Type B pancreatic cell (in vitro differentiated cells): ENCODE measurements at places on chromosomes 12 and 14.

DNA sequence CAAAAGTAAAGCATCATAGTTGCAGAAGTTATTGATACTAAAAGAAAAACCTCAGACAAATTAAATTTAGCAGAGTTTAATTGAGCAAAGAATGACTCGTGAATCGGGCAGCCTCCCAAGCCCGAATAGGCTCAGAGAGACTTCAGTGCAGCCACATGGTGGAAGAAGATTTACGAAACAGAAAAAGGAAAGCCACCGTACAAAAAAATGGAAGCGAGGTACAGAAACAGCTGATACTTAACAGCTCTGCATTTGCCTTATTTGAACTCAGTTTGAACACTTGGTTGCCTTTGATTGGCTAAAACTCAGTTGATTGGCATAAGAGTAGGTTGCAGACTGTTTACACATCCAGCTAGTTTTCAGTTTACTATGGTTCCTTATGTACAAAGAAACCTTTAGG, 12.9 kb downstream of the TTC9 start:
- DNase-seq: no peak

DNA sequence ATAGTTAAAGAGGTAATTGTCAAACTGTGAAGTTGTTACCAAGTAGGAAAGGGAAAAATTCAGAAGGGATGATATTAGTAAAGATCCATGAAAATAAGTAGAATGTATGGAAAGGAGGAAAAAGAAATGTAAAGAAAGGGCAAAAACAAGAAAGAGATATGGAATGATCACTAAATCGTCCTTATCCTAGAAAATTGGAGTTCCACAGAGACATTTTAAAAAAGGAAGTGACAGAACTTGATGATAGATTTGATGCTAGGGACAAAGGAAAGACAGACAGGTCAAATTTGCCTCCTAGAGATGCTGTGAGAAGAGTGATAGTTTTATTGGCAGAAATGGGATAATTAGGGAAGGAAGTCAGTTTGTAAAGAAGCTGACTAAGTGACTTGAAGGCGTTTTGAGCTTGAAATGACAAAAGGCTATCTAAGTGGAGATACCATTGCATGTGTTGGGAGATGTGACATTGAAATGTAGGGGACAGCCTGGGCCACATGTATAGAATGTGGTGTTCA, 20.6 kb downstream of the TTC8 start:
- DNase-seq: no peak

DNA sequence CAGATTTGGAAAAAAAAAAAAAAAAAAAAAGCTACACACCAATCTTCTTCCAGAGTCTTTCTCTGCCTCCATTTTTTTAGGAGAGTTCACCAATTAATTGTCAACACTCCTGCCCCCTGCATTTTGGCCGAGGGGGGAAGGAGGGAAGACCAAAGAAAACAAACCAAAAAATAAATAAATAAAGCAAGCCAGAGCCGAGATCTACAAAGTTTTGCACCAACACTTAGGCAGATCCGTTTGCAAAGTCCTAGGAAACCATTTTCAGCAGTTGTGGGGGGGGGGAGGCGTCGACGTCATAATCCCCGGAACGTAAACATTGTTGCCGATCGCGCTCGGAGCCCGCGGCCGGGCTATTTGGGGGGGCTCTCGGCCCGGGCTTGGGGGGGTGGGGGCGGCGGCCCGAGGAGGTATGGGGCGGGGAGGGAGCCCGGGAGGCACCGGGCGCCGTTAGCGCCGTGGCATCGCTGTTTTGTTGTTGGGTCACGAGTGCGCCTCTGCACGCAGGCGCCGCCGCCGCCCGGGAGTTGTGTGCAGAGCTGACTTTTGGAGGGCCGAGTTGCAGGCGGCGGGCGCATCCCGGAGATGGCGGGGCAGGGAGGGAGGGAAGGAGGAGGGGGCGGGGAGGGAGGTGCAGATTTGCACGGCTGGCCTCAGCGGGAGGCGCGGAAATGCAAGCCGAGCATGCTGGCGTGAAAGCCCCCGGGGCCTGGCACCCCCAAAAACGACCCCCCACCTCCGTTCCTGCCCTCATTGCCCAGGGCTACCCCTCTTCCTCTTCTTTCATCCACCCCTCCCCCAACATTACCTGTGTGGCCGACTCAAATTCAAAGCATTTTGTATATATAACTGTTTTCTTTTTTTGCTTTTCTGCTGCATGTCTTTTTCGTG, 598 bp downstream of the KDM2B start:
- DNase-seq: peak; percentile 80

DNA sequence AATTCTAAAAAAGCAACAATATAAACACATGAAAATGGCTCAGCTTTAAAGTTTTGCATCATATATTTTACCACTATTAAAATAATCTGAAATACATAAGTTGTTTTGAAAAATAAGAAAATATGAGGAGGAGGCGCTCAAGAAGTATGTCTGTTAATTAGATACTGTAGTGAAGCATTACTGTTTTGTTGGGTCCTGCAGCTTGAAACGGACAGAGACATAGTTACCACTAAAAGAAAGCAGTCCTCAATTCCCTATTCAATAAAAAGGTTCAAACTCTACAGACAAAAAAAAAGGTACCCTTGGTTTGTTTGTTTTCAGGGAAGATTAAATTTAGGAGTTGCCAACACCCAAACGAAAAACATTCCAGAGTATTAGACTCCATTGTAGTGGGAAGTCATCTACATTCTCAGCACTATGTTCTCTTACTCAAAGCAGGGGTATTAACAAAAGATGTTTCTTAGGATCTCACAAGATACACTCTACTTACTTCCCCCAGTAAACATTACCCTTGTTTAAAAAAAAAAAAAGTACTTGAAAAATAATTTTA, 3.0 kb downstream of the PAWR start:
- DNase-seq: no peak

GRCh38 chr14:51548187-51548586, 103.5 kb upstream of the FRMD6 start:
- DNase-seq: no peak

GRCh38 chr14:103122585-103122946, 695 bp upstream of the TNFAIP2 start:
- DNase-seq: no peak

DNA sequence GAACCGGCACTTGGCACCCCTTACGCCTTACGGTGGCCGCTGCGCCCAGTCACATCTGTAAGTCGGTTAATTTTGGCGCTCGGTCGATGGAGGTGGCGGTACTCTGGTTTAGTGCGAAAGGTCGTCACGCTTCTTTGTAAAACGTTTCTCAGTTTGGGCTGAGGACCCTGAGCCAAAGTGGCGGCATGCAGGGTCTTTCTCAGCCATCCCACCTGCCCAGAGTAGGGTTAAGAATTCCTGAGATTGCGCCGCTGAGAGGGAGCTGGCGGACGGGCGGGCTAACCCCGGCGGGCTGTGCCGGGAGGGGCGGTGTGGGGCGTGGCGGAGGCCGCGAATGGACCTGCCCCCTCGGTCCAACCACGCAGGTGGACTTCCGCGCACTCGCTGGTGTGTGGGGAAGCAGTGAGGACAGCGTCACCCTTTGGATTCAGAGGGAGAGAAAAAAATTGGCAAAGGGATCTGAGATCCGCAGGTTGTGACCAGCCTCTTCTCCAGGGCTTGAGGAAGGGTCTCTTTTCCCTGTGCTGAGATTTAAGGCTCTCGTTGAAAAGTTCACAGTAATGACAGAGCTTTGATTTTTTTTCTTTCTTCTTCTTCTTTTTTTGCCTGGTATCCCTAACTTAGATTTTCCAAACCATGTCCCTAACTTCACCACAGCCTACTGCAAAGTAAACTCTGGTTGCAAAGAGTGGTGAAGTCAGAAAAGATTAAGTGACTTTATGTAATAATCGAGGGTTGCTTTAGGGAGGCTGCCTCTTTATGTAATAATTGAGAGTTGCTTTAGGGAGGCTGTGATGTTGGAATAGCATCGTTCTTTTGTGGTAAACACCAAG, 602 bp upstream of the FBXO33 start:
- DNase-seq: peak; percentile 90

- no peak for DNase-seq
Observed at GRCh38 chr14:74257078-74257940, 18.1 kb downstream of the VSX2 start.

- DNase-seq: no peak
Observed at GRCh38 chr12:92034083-92034482, 111.6 kb downstream of the BTG1 start.

GRCh38 chr12:128734371-128734770, 89.4 kb downstream of the SLC15A4 start:
- no peak for DNase-seq

- DNase-seq: no peak
Observed at GRCh38 chr12:59654061-59654460, 58.2 kb downstream of the SLC16A7 start.

DNA sequence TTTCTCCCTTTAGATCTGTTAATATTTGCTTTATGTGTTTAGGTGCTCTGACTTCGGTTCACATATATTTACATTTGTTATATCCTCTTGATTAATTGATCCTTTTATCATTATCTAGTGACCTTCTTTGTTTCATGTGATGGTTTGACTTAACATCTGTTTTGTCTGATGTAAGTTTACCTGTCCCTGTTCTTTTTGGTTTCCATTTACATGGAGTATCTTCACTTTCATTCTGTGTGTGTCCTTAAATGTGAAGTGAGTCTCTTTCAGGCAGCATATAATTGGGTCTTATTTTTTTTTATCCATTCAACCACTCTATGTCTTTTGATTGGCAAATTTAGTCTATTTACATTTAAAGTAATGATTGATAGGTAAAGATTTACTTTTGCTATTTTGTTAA, 24.2 kb downstream of the TRMT5 start:
- no peak for DNase-seq

GRCh38 chr12:96907671-96908422, 790 bp downstream of the NEDD1 start:
- DNase-seq: no peak

GRCh38 chr12:117134059-117134458, 34.8 kb upstream of the TESC start:
- no peak for DNase-seq

- DNase-seq: no peak
Observed at GRCh38 chr12:75759842-75760572, 248.6 kb upstream of the KRR1 start.

DNA sequence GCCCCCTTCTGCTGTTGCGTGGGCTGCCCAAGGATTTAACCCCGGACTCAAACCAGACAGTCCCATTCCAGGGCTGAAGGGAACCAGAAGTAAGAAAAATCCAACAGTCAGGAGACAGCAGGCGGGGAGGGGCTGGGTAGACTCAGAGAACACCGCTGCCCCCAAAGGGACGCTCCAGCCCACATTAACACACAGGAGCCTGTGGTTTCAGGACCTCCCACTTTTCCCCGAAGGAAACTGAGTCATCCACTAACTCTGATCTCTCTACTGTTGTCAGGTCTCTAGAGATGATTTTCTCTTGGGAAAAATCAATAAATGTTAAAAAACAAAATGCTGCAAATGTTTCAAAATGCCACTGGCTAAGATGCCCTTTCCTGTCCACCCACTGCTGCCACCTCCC, 41.6 kb downstream of the FBXO21 start:
- DNase-seq: no peak

DNA sequence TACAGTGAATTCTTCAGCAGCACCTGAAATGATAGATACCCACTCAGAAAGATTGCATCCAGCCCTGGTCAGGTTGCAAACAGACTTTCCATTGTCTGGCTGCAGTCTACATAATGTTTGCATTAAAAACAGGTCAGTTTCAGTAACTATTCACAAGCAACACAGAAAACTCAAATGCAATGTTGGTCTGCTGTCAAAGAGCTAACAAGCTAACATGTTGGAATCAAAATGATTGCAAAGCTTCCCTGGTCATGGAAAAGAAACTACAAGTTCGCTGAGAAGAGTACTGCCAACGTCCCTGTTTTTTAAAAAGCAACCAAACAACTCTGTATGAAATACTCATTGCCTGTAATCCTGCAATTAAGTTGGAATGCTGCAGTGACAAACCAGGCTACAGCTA, 374.7 kb downstream of the ADAMTS20 start:
- no peak for DNase-seq

GRCh38 chr14:63508033-63508432, 35.1 kb downstream of the PPP2R5E start:
- no peak for DNase-seq

DNA sequence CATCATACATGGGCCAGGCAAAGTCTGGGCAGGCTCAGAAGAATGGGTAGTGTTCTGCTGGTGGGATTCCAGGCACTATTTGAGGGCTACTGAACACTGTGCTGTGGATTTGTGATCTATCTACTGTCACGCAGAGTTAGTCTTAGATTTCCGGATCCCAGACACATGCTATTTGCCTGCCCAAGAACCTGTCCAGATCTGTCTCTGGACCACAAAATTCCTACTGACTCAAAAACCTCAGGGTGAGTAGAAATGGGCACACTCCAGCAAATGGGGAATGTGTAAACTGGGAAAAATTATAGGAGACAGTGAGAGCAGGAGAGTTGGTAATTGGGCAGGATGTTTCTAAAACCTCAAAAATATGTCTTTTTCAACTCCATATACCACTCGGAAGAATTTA, 129.9 kb downstream of the GALC start:
- no peak for DNase-seq

DNA sequence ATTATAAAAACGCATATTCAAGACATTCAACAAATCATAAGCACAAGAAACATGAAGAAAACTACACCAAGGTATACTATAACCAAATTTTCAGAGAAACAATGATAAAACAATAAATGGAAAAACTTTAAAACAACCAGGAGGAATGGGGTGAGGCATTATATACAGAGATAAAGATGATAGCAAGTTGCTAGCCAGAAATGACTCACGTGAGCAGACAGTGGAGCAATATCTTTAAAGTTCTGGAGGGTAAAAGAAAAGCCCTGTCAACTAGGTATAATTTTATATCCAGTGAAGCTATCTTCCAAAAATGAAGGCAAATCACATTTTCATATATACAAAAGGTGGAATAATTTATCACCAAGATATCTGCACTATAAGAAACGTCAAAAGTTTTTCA, 97.8 kb upstream of the PCED1B start:
- DNase-seq: no peak

GRCh38 chr12:118404876-118405521, 28.6 kb downstream of the SUDS3 start:
- DNase-seq: no peak
